T-cell (primary cell): ENCODE measurements at places on chromosomes 7 and 10.

GRCh38 chr10:113967126-113967525, 76.5 kb upstream of the ADRB1 start:
- no peak for DNase-seq

DNA sequence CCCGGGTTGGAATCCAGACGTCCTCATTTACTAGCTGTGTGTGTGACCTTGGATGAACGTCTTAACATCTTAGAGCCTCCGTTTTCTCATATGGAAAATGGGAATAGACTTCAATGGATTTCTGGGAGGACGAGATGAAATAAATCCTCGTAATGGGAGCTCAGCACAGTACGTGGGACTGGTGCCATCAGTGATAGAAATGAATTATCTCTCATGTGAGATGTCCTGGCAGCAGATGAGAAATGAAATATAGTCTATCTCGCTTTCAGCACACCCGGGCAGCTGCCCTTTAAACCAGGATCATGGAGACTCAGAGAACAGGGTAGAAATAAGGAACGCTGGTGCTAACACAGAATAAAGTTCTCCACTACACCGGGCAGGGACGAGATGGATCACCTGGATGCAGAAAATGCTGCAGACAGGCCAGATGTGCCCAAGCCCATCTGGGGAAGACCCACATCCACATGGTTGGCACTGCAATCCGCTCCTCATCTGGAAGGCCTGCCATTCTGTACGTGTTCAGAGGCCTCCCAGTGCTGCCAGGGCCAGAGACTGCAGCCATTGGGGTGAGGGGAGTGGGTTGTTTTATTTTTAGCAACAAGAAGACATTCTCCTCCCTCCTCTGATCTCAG, 11.1 kb upstream of the EMX2 start:
- no peak for DNase-seq

GRCh38 chr7:79610748-79611304, 157.4 kb upstream of the MAGI2 start:
- no peak for DNase-seq

DNA sequence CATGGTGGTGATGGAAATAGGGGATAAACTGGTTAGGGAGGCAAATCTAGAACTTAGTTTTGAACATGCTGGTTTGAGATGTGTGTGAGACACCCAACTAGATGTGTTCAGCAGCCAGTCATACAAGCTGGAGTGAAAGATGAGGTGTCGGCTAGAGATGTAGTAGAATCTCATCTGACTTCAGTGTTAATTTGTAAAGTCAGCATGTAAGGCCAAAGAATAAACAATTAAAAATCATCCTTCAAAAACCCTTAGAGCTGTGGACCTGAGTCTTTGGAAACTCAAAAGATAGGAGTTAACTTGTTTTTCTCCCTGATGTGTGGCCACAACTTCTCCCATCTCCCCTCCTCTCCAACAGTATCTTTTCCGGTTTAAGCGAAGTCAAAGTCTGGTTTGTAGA, 22.8 kb upstream of the AGK start:
- DNase-seq: no peak

DNA sequence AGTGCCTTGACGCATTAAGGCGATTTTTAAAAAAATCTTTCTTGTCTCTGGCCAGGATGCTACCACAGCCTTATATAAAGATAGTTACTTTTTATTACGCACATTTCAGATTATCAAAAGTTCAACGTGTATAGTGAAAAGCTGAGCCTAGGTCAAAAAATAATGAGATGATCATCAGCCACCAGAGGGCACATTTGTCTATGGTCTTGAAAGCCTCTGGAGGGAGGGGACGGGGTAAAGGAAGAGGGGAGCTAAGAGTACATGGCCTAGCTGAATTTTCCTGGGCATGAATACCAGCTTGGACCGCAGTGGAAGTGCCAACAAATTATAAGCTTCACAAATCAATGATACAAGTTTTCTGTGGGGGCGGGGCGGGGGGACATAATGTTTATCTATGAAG, 285.9 kb upstream of the SMIM30 start:
- DNase-seq: no peak

GRCh38 chr10:117226813-117227451, 14.0 kb upstream of the SLC18A2 start:
- DNase-seq: no peak

GRCh38 chr10:62538606-62539005, 164.4 kb downstream of the ZNF365 start:
- no peak for DNase-seq

- no peak for DNase-seq
These were observed 22.2 kb upstream of the AFAP1L2 start for GRCh38 chr10:114426476-114426875.

- no peak for DNase-seq
These were observed 7.4 kb downstream of the ARL4A start for GRCh38 chr7:12694817-12695216.

DNA sequence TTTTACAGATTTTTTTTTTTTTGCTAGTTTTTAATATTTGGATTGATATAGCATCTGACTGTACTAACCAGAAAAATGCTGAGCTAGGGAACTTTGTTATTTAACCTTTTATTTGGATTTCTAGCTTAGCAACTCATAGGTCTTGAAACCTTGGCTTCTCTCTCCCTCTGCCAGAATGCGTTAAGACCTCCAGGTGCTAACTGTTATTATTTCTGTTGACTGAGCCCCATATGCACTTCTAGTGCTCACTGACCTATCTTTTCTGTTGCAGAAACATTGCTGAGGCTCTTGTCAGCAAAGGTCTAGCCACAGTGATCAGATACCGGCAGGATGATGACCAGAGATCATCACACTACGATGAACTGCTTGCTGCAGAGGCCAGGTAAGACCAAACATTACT, 143.6 kb downstream of the LRRC4 start:
- no peak for DNase-seq

GRCh38 chr7:135943134-135943879, 33.9 kb downstream of the MTPN start:
- DNase-seq: no peak

GRCh38 chr7:69920797-69921196, 322.5 kb downstream of the AUTS2 start:
- no peak for DNase-seq

GRCh38 chr10:36188080-36188453, 546.0 kb upstream of the FZD8 start:
- DNase-seq: no peak

GRCh38 chr10:71005337-71006305, 117.3 kb upstream of the PCBD1 start:
- no peak for DNase-seq

- no peak for DNase-seq
These were observed 8.1 kb downstream of the TTYH3 start for GRCh38 chr7:2639695-2640481.

GRCh38 chr7:143460271-143460979, 17.2 kb downstream of the TAS2R60 start:
- DNase-seq: no peak

GRCh38 chr10:103083266-103083976, 109.7 kb downstream of the NT5C2 start:
- DNase-seq: no peak

- DNase-seq: no peak
These were observed 559.2 kb downstream of the PTPRN2 start for GRCh38 chr7:158028290-158028941.

GRCh38 chr7:125032943-125033342, 103.3 kb upstream of the POT1 start:
- no peak for DNase-seq

- no peak for DNase-seq
These were observed 168.4 kb downstream of the CACNB2 start for GRCh38 chr10:18308600-18308999.

GRCh38 chr7:159118197-159118595, 26.5 kb downstream of the VIPR2 start:
- no peak for DNase-seq

DNA sequence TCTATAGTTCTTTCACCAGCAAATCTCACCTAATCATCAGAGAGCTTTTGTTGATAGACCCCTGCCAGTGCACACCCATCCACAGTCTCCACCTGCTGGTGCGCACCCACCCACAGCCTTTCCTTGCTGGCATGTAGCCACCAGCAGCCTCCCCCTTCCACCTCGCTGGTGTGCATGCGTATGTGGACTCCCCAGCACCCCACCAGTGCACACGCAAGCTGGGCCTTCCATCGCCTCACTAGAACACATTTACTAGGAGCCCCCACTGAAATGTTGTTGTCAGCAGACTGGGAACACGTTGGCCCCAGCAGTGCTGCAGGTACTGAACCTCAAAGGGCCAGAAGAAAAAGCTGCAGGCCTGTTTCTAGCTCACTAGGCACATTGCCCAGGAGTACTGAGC, 104.9 kb upstream of the ZWINT start:
- DNase-seq: no peak

GRCh38 chr10:59654007-59654406, 55.6 kb downstream of the SLC16A9 start:
- no peak for DNase-seq

GRCh38 chr7:70595755-70596597, 536.0 kb upstream of the GALNT17 start:
- DNase-seq: peak; percentile 21

GRCh38 chr7:138797715-138798320, at the start of the genes ATP6V0A4 and TMEM213:
ATP6V0A4 (minus strand) TSS chr7:138798196; CDS start chr7:138771247, 26,949 bp downstream.
TMEM213 (plus strand) TSS chr7:138797994; CDS start chr7:138798105, 111 bp downstream.
- DNase-seq: peak; percentile 22
